ENCODE measurements at places on chromosomes 12 and 14. TPM values are rescaled to one million over a fixed set of nuclear protein-coding genes. Genes with fewer than 3 reads are reported as not detected.

SRRM4 gene
- not detected for total RNA-seq

SLC7A7 gene
- 2.8 TPM for total RNA-seq

TROAP gene
- 10.2 TPM for total RNA-seq

DNA sequence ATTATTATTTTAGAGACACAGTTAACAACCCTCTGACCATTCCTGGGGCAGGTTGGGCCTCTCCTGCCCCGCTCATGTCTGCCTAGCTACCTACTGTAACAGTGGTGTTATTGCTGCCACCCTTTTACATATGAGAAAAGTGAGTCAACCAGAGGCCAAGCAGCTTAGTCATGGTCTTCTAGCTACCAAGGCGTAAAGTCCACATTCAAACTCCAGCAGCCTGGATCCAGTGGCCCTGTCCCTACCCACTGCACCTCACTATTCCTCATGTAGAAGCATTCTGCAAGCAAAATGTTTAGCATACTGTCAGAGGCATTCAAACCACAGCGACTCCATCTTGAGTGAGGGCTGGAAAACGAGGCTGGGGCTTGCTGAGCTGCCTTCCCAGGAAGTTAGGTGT lies 95.8 kb downstream of the SLC15A4 start:
- no peak overlapping the region for H3K4me3 ChIP-seq
- no peak overlapping the region for H3K27ac ChIP-seq
- H3K27me3 ChIP-seq, result no peaks in the 10 kb centered on the region
- H3K36me3 ChIP-seq, result no peaks in the 10 kb centered on the region
- no peaks in the 10 kb centered on the region for H3K4me1 ChIP-seq

GRCh38 chr14:104977681-104978653 lies at the start of gene AHNAK2:
TSS of gene AHNAK2 (minus strand) at chr14:104978374. CDS start at chr14:104978237, 137 bp downstream.
- peak within 1 kb of the TSS; percentile 7 for H3K27ac ChIP-seq
- H3K4me1 ChIP-seq, result peaks cover 46% of the 10 kb centered on the region
- DNase-seq, result peak; percentile 74
- H3K36me3 ChIP-seq, result no peaks in the 10 kb centered on the region

GRCh38 chr14:101247842-101248725 lies 313.2 kb upstream of the DIO3 start:
- H3K4me3 ChIP-seq, result no peak overlapping the region
- H3K4me1 ChIP-seq, result no peaks in the 10 kb centered on the region
- DNase-seq, result no peak

GRCh38 chr14:75429562-75429961 lies 1.7 kb downstream of the JDP2 start:
- peaks cover 25% of the 10 kb centered on the region for H3K4me1 ChIP-seq
- H3K27me3 ChIP-seq, result no peaks in the 10 kb centered on the region
- no peak overlapping the region for H3K4me3 ChIP-seq
- DNase-seq, result no peak
- peak overlapping the region; percentile 81 for H3K27ac ChIP-seq

GRCh38 chr12:20368114-20368650 lies at the start of gene PDE3A:
TSS of gene PDE3A (plus strand) at chr12:20368537. CDS start at chr12:20369285, 748 bp downstream.
- DNase-seq, result peak; percentile 59
- H3K36me3 ChIP-seq, result no peaks in the 10 kb centered on the region
- no peaks in the 10 kb centered on the region for H3K27me3 ChIP-seq
- H3K4me3 ChIP-seq, result peak within 1 kb of the TSS; percentile 80

- no peaks in the 10 kb centered on the region for H3K4me1 ChIP-seq
- H3K27ac ChIP-seq, result no peak overlapping the region
- no peak for DNase-seq
- no peak overlapping the region for H3K4me3 ChIP-seq
These were observed 68.5 kb downstream of the PKP2 start for GRCh38 chr12:32828120-32828519.

GRCh38 chr14:101508948-101509729 lies 52.2 kb upstream of the DIO3 start:
- H3K4me1 ChIP-seq, result no peaks in the 10 kb centered on the region
- DNase-seq, result peak; percentile 13
- no peak overlapping the region for H3K27ac ChIP-seq
- H3K27me3 ChIP-seq, result no peaks in the 10 kb centered on the region
- no peak overlapping the region for H3K4me3 ChIP-seq

GRCh38 chr12:20445687-20446086 lies 77.3 kb downstream of the PDE3A start:
- H3K4me3 ChIP-seq, result no peak overlapping the region
- H3K4me1 ChIP-seq, result no peaks in the 10 kb centered on the region
- peak overlapping the region; percentile 41 for H3K27ac ChIP-seq

DNA sequence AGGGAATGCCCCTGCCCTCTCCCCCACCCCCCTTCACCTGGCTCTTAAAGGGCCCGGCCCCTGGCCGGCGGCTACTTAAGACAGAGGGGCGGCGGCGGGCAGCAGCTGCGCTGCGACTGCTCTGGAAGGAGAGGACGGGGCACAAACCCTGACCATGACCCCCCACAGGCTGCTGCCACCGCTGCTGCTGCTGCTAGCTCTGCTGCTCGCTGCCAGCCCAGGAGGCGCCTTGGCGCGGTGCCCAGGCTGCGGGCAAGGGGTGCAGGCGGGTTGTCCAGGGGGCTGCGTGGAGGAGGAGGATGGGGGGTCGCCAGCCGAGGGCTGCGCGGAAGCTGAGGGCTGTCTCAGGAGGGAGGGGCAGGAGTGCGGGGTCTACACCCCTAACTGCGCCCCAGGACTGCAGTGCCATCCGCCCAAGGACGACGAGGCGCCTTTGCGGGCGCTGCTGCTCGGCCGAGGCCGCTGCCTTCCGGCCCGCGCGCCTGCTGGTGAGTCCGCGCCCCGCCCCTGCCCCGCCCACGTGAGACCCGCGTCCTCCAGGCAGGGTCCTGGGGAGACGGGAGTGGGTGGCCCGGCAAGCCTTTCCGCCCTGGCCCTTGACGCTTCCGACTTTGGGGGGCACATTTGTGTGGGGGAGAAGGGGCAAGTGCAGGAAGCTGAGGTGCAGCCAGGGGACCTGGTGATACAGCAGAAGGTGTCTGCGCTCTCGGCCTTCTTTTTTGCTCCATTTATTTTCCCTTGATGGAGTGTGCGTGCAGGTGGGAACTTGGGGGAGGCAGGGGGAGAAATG lies at the start of gene IGFBP6:
TSS of gene IGFBP6 (plus strand) at position 104 of the 790 bp plus-strand sequence. CDS start at position 155, 51 bp downstream.
- H3K27ac ChIP-seq, result peak within 1 kb of the TSS; percentile 95
- DNase-seq, result peak; percentile 66
- no peaks in the 10 kb centered on the region for H3K36me3 ChIP-seq
- no peaks in the 10 kb centered on the region for H3K4me1 ChIP-seq
- peak within 1 kb of the TSS; percentile 60 for H3K4me3 ChIP-seq

DNA sequence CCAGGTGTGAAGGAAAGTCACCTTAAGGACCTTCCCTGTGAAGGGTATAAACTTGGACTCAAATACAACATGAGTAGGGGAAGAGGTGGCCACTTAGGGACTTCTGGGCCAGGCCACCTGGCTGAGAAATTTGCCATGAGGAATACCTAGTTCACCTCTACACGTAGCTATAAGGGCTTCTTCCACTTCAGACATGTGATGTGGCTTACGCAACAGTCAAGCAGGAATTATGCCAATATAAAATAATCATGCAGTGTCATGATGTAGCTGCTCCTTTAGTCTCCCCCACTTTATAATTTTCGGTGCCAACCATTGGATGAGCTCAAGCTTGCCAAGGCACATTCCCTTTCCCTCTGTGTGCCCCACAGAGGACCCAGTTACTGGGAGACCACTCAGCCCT lies 166.6 kb upstream of the BCL2L14 start:
- no peaks in the 10 kb centered on the region for H3K36me3 ChIP-seq
- H3K4me1 ChIP-seq, result no peaks in the 10 kb centered on the region
- no peak overlapping the region for H3K4me3 ChIP-seq
- H3K27ac ChIP-seq, result no peak overlapping the region
- no peaks in the 10 kb centered on the region for H3K27me3 ChIP-seq
- no peak for DNase-seq

DNA sequence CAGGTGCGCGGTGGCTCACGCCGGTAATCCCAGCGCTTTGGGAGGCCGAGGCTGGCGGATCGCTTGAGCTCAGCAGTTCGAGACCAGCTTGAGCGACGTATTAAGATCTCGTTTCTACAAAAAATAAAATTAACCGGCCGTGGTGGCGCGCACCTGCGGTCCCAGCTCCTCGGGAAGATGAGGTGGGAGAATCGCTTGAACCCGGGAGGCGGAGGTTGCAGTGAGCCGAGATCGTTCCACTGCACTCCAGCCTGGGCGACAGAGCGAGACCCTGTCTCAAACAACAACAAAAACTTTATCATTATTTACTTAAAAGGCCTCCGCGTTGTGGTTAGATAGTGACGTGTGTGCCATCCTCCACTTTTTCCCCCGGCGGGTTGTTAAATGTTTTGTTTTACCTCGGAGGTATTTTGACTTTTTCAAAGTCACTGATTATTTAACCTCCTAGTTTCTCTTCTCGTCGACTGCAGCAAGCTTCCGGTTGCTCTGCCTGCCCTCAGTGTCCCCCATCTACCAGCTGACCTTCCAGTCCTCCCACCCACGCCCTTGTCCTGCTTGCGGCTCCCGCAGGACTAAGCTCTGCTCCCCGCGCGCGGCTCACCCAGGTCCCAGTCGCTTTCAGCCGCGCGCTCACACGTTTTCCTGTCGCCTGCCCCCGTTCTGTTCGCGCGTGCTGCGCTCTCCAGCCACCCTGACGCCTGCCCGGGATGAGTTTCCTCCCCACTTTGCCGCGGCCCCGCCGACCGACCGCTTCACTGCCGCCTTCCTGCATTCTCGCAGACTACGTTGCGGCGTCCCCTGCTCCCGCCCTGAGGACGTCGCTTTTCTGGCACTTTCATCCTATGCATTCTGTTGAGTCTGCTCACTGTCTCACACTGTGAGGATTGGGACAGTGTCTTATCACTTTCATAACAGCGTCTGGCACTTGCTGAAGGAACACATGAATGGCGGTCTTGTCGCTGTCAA lies 1.2 kb upstream of the SCAF11 start:
- peaks cover 7% of the 10 kb centered on the region for H3K4me1 ChIP-seq
- peak overlapping the region; percentile 75 for H3K4me3 ChIP-seq
- no peaks in the 10 kb centered on the region for H3K36me3 ChIP-seq
- peak; percentile 57 for DNase-seq
- no peaks in the 10 kb centered on the region for H3K27me3 ChIP-seq

DNA sequence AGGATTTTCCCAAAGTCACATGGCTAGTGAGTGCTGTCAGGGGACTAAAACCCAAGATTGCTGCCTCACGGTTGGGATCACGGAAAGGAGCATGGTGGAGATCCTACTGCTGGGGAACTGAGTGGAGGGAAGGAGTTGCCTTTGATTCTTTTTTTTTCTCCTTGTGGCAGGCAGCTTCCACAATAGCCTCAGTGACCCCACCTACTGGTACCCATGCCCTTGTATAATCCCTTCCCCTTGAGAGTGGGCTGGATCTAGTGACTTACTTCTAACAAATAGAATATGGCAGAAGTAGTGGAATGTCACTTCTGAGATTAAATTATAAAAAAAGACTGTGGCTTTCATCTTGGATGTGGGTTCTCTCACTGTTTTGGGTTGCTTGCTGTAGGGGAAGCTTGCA lies 135.7 kb downstream of the DICER1 start:
- H3K4me3 ChIP-seq, result no peak overlapping the region
- no peaks in the 10 kb centered on the region for H3K27me3 ChIP-seq
- no peak for DNase-seq
- H3K36me3 ChIP-seq, result no peaks in the 10 kb centered on the region
- no peaks in the 10 kb centered on the region for H3K4me1 ChIP-seq

DNA sequence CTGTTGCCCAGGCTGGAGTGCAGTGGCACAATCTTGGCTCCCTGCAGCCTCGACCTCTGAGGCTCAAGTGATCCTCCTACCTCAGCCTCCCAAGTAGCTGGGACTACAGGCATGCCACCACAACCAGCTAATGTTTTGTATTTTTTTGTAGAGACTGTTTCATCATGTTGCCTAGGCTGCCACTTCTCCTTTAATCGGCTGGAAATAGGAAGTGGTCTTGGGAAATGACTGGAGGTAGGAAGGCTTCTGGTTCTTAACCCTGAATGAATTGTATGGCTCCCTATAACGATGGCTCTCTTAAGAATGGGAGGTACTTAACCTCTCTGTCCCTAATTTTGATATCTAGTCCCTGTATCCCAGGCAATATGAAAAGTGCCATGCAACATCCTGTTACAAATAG lies 113.9 kb upstream of the USP15 start:
- H3K27ac ChIP-seq, result no peak overlapping the region
- no peak for DNase-seq
- H3K27me3 ChIP-seq, result no peaks in the 10 kb centered on the region
- no peaks in the 10 kb centered on the region for H3K36me3 ChIP-seq

DNA sequence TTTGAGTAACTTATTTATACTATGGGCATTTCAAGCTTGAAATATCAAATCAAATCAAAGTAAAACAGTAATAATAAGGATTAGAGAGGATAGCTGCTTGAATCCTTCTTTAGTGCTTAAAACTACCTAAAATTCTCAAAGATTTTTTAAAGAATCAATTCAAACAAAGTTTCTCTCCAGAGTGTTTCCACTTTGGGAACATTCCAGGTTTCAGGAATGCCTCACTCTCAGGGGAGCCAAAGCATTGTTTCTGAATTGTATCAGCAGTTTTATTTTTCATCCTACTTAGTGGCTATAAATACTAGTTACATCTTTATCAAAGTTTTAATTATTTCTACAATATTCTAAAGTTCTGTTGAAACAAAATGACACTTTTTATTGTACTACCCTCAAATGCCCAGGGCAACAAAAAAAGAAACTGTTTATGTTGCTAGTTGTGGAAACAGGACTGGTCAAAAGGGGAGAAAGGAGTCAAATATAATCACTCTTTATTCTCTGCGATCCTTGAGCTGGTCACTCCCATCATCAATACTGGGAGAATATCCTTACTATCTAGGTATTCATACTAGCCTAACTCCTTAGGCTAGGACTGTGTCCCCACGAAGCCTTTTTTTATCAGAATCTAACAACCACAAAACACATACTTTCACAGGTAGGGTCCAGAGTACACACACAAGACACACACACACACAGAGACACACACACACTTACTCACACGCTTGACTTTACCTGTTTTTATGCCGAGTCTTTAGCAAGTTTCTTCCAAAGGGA lies 598 bp downstream of the RASSF9 start:
- no peaks in the 10 kb centered on the region for H3K27me3 ChIP-seq
- H3K27ac ChIP-seq, result peak overlapping the region; percentile 79
- H3K4me3 ChIP-seq, result peak overlapping the region; percentile 38
- no peaks in the 10 kb centered on the region for H3K36me3 ChIP-seq

- H3K36me3 ChIP-seq, result no peaks in the 10 kb centered on the region
- H3K27ac ChIP-seq, result no peak overlapping the region
- H3K4me1 ChIP-seq, result no peaks in the 10 kb centered on the region
- no peaks in the 10 kb centered on the region for H3K27me3 ChIP-seq
These were observed 64.0 kb downstream of the SMOC1 start for GRCh38 chr14:69943084-69943780.
